ENCODE measurements at places on chromosomes 6 and 20.

- peak; percentile 81 for DNase-seq
Measured at GRCh38 chr6:134097114-134097707, 44.8 kb upstream of the SLC2A12 start.

GRCh38 chr6:169222126-169222525 is 31.5 kb downstream of the THBS2 start:
- no peak for DNase-seq

DNA sequence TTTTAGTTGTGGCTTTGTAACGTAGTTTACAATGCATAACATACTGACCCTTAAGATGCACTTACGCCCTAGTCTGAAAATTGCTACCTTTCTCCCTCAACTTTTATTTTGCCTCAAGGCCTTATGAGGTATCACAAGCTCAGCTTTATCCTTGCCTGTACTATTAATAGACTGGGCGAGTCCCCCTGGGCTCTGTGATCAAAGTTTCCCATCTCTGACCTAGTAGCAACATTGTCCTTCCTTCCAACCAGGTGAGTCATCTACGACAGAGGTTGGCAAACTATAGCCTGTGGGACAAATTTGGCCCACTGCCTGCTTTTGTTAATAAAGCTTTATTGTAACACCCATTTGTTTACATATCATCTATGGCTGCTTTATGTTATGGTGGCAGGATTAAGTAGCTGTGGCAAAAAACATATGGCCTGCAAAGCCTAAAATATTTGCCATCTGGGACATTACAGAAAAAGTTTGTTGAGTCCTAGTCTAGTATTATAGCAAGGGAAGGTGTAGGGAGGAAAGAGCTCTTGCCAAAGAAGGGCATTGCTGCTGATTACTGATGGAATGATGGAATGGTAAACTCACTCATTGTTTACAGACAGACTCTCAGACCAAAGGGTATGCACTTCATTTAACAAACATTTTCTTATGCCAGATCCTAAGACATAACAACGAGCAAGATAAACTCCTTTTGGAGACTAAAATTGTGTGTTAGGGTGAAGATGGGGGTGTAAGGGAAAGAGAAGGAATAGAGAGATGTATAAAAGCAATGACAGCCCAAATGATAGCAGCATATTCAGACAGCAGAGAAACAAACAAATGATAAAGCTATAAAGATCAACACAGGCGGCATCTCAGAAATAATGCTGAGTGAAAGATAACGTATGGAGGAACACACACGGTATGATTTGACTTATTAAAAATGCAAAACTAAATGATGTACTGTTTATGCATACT is 74.2 kb downstream of the SLC22A23 start:
- DNase-seq = no peak

- no peak for DNase-seq
Measured at GRCh38 chr20:43878776-43879175, 35.9 kb upstream of the TOX2 start.

DNA sequence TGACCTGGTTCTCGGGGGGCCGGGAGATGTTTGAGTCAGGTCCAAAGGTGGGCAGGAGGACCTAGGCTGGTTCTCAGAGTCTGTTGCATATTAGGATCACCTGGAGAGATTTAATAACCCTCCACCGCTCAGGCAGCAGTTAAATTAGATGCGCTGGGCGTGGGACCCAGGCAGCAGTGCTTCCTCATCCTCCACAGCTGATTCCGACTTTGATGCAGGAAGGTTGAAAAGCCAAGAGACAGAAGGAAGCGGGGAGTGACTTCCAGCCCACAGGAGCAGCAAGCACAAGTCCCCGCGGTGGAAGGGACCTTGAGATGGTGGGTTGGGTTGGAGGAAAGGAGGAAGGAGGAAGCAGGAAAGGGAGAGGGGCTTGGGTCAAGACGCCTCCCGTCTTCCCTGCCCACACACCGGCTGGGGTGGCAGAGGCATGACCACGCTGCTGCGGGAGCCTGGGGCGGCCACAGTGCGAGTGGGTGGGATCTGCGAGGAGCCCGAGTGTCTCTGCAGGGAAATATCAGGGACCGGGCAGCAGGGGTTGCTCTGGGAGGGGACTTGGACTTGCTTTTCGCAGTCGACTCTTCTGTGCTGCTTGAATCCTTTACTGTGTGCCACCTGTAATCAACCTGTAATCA is 146.0 kb downstream of the PHACTR3 start:
- no peak for DNase-seq

- DNase-seq = no peak
Measured at GRCh38 chr20:4076033-4076432, 60.7 kb upstream of the RNF24 start.

GRCh38 chr20:23410916-23411695 is 10.2 kb downstream of the NAPB start:
- DNase-seq = no peak

DNA sequence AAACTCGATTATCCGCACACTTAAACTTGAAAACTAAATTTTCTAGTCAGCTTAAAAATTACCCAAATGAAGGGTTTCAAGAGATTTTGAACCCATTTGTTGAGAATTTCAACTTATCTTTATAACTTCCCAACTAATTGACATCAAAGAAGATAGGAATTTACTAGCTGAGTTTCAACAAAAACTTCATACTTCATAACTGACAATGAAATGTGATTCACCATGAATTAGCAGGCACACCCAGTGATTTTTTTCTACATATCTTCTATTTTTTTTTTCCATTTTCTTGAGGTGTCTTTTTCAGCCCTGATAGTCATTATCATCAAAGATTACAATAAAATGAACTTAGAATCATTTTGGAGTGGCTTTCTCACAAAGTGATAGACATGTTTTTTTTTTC is 26.7 kb downstream of the TNFAIP3 start:
- no peak for DNase-seq

GRCh38 chr6:105628156-105628860 is 225.4 kb upstream of the PREP start:
- no peak for DNase-seq

DNA sequence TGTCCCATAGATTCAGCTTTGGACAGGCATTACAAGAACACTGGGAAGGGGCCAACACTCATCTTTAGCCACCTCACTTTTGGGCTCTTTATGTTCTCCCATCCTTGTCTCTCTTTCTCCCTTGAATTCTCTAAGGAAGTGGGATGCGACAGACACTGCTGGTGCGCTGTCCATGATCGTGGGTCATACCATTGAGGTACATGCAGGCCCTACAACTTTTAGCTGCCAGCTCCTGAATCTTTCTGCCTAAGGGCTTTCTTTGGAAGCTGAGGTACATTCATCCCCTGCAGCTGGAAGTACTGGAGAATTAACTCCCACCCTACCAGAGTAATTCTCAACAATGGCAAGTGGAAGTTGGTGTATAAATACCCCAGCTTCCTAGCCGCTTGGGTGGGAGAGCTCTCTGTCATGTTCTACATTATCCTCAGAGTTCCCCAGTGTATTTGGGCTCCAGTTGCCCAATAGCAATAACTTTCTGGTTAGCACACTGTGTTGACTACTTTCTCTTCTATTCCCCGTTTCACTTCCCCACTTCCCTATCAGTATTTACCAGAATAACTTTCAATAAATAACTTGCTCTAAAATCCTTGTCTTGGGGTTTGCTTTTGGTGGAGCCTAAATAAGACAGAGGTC is 309.4 kb upstream of the RNF24 start:
- no peak for DNase-seq

DNA sequence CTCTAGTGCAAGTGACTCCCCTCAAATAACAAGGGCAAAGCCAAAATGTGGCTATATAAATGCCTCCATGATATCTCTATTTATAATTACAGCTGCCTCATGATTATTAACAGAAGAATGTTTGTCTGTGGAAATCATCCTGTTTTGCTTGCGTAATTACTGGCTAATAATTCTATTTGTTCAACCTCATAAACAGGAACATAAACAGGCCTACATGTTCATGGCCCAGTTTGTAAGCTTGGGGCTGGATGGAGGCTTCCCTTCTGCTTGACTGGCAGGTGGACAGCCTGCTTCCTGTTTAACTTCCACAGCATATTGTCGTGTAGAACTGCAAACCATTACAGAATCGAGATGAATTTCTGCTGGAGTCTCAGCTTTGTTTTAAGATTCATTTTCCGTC is 766.0 kb upstream of the MAP3K7 start:
- no peak for DNase-seq

GRCh38 chr20:60300374-60300773 is 342.2 kb downstream of the CDH26 start:
- DNase-seq = no peak

DNA sequence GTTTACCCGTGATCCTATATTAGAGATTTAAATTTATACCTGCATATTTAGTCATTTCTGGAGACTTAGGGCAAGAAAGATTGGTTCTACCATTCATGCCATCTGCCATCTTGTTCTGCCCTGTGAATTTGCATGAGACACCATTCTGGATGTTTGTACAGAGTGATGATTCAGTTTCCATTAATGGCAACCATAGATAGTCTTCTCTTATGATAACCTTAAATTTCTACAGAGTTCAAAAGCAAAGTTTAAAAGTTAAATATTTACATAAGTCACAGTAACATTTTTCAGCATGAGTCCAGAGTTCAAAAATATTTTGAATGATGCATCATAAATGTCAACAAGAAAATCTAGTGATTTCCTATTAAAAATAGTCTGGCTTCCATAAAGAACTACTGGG is 23.2 kb downstream of the PLCB1 start:
- DNase-seq = no peak

GRCh38 chr6:149965194-149966020 is 1.7 kb downstream of the ULBP1 start:
- no peak for DNase-seq

DNA sequence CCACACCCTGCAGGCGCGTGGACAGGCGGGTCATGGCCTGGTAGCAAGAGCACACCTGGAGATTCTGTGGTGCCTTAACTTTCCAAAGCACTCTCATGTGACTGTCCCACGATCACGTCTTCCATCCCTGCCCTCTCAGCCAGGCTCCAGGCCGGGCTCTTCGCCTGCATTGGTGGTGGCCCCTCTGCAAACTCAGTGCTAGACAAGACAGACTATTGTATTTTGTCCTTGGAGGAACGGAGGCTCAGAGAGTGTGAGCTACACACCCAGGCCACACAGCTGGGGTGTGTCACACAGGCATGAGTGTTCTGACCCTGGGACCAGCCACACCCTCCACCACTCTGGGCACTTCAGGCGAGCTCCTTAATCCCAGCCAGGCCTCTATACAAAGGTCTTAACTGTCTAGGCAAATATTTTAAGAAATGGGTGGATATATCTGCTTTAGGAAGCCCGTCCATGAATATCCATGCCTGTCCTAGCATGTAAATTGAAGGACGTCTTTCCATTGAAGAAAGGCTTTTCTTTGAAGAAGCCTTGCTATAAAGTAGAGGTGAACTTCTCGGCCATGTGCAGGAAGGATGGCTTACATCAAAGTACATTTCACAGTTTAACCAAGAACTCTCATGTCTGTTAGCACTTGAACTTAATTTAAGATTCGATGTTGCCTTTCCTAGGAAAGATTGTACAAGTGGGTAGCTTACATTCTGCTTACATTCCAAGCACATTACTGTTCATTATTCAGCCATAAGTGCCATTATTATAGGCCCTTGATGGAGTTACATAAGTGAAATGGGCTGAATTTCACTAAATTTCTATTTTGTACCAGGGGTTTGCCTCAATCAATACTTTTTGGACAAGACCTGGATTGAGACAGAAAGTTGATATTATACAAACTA is 263.9 kb downstream of the DLL1 start:
- DNase-seq = peak; percentile 34

- peak; percentile 20 for DNase-seq
Measured at GRCh38 chr6:7390226-7390878, 744 bp downstream of the RIOK1 start.

DNA sequence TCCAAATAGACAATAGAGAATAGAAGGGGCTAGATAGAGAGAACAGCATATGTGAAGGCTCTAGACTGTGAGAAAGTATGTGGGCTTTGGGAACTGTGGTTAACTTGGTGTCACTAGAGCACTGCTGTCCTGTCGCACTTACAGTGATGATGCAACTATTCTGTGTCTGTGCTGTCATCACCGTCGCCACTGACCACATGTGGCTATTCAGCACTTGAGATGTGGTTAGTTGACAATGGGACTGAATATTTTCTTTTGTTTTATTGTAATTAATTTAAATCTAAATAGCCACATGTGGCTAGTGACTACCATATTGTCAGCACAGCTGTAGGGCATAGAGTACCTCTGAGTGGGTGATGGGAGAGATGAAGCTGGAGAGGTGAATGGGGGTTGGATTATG is 39.0 kb upstream of the IFNGR1 start:
- no peak for DNase-seq

DNA sequence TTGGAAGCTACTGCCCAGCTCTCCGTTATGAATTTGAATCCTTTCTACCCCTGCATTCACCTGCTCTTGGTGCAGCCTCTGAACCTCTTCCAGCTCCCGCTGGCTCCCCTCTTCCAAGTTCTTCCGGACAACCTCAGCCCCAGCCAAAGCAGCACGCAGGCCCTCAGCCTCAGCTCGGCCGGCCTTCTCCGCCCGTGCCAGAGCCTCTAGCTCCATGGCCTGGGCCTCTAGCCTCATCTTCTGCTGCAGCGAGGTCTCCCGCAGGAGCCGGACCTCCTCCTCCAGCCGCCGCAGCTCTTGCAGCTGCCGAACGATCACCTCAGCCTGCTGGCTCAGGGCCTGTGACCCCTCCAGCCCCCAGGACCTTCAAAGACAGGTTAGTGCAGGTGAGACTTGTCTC is 3.2 kb downstream of the CCHCR1 start:
- no peak for DNase-seq

DNA sequence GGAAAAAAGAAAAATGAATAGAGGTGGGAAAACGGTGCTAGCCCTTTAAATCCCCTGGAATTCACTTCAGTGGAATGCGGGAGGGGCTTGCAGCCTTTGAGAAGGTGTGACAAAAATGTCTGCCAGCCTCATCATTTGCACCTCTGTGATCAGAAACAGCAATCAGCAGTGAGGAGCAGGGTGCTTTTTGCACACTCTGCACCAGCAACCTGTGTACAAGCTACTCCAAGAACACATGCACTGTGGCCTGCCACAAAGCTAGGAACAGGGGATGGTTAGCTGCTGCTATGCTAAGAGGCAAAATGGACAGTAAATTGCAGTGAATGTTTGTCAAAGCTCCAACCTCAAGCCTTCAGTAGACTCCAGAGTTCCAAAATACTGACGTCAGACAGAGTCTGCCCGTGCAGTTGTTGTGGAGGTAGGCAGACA is 29.7 kb downstream of the GINS1 start:
- DNase-seq = no peak

- DNase-seq = no peak
Measured at GRCh38 chr20:34084227-34084923, 27.7 kb downstream of the EIF2S2 start.

- DNase-seq = no peak
Measured at GRCh38 chr20:24961384-24962181, 12.5 kb downstream of the CST7 start.

Measured in hematopoietic multipotent progenitor cell treated with erythropoietin and hydrocortisone succinate and interleukin-3 and kit ligand, for 8 days (in vitro differentiated cells).